ENCODE measurements at places on chromosomes 6 and 20.

DNA sequence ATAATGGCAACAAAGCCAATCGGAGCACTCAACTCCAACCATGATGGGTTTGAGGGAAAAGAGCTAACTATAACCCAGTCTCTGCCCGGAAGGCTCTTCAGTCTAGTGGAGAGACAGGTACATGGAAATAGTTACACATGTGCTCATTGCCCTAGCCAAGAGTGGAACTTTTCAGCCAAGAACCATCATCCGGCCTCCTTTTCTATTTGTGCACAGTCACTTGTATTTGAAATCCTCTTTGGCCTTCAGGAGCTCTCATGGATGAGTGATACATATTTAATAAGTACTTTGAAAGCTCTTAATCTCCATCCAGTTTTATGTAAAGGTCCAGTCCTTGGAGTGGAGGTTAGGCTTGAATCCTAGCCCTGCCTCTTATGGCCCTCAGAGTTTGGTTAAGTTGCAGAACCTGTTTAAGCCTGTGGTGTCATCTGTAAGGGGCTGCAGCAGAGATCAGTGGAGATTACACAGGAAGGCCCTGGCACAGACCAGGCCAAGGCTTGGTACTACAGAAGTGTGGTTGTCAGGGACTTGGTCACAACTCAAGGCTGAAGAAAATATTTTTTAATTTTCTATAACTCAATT is 72.3 kb upstream of the SMLR1 start:
- DNase-seq, result no peak

DNA sequence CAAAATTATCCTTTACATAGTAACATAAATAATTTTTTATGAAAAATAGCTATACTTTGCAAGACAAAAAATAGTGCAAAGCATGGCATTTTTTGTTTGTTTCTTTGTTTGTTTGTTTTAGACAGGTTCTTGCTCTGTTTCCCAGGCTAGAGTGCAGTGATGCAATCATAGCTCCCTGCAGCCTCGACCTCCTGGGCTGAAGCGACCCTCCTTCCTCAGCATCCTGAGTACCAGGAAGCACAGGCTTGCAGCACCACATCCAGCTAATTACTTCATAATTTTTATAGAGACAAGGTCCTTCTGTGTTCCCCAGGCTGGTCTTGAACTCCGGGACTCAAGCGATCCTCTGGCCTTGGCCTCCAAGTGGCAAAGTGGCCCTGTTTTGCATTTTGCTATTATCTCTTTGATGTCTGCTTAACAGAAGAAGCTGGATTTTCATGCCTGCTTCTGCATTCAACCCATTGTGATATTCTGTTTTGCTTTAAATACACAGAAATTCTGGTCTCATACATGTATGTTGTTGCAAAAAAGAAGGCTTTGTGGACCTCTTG is 49.4 kb upstream of the ZMYND8 start:
- DNase-seq, result no peak

- DNase-seq, result no peak
These were observed 623.8 kb downstream of the PHF3 start for GRCh38 chr6:64259372-64259771.

- no peak for DNase-seq
These were observed 15.5 kb downstream of the COL9A3 start for GRCh38 chr20:62832212-62832922.

GRCh38 chr20:50516180-50516934 is 6.2 kb downstream of the PTPN1 start:
- no peak for DNase-seq

GRCh38 chr6:16524380-16524707 is 236.9 kb downstream of the ATXN1 start:
- no peak for DNase-seq

- DNase-seq, result no peak
These were observed 220.3 kb downstream of the MAFB start for GRCh38 chr20:40468759-40469158.

DNA sequence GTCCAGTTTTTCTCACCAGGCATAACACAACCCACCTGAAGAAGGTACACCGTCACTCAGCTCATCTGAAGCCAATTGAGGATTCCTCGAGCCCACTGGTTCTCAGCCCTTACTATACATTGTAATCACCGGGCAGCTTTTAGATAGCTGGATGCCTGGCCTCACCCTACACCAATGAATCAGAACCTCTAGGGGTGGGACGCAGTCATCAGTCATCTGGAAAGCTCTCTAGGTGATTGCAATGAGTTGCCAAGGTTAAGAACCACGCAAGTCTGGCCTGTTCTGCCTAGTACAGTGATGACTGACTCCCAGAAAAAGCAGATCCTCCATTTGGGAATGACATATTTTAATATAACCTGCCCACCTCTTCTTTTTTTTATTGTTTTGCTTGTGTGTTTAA is 41.1 kb downstream of the MC3R start:
- no peak for DNase-seq

DNA sequence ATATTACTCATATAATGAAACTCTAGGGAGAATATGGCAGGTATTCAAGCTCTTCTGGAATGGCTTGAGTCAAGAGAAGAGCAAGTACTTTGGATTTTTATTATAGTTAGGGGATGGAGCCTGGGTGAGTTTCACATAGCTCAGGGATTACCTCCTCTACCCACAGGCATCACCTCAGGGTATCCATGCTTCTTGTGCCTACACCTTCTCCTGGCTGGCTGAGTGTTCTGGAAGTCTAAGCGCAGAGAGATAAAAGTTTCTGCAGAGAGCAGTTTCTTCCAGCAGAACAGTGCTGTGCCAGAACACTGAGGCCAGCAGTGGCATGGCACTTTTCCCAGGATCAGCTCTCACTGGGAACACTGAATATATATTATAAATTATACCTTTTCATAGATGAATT is 199.7 kb upstream of the KCNQ5 start:
- DNase-seq, result no peak

GRCh38 chr6:36343109-36343680 is 6.5 kb upstream of the BNIP5 start:
- DNase-seq, result no peak

DNA sequence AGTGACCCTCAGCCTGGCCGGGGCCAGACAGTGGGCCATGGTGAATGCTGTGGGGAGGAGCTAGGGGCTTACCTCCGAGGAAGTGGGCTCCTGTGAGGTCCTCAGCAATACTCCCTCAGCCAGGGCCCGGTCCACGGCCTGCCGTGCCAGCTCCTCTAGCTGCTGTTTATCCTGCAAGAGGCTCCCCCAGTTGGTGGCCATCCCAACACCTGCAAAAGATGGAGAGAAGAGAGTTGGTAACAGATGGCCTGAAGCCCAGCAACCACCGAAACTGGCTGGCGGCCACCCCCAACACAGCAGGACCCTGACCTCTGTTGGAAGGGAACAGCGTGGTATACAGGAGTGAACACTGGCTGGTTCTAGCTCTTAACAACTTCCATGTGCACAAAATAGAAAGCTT is 4.0 kb downstream of the GSS start:
- DNase-seq, result no peak

GRCh38 chr6:34047913-34048867 is 97.7 kb downstream of the GRM4 start:
- no peak for DNase-seq

DNA sequence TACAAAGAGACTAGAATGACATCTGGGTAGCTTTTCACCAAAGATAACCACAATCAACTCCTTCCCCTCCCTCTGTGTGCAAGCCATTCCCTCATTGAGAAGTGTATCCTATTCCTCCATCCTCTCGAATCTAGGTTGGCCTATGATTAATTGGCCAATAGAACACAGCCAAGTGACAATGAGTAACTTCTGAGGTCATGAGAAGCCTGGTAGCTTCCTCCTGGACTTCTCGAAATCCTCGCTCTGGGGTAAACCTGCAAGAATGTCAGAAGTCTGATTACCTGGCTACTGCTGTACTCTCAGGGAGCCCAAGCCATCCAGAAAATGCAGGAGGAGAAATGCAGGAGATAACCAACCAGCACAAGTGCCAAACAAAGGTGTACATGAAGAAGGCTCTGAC is 13.1 kb downstream of the ARHGAP18 start:
- DNase-seq, result no peak

DNA sequence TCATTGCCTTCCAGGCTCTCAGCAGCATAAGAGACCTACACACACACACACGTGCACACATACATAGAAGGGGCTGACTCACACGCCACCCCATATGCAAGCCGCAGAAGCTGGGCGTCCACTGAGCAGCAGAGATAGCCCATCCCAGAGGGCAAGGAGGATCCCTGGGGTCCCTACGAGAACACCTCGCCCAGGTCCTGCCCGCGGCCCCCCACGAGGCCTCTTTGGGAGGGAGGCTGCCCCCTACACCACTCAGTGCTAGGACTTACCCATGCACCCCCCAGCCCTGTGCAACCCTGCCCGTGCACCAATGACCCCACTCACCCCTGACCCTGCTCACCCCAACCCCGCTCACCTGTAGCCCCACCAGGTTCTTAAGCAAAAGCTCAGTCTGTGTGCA is 20.6 kb upstream of the NTSR1 start:
- no peak for DNase-seq

- peak; percentile 57 for DNase-seq
These were observed 43.1 kb downstream of the POPDC3 start for GRCh38 chr6:105136431-105137350.

- no peak for DNase-seq
These were observed 45.3 kb upstream of the HDDC2 start for GRCh38 chr6:125346926-125347563.

GRCh38 chr6:129510950-129511349 is 199.0 kb downstream of the ARHGAP18 start:
- no peak for DNase-seq

DNA sequence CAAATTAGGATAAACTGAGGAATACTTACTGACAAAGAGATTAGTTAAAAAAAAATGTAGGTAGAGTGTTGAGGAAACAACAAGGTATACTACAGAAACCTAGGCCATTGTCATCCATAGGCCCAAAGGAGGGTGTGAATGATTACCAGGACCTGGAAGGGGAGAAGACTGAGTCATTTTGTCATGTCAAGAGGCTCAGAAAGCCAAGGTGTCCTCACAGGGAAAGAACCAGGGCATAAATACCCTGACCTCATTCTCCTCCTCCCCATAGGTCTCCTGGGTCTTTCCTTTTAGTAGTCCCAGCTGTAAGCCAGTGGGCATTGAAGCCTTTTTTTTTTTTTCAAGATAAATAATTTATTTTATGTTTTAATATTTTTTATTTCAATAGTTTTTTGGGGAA is 582.1 kb upstream of the JAG1 start:
- no peak for DNase-seq

GRCh38 chr6:72624557-72625160 is 2.8 kb downstream of the KCNQ5 start:
- DNase-seq, result no peak

GRCh38 chr6:158257781-158258180 is 54.5 kb upstream of the TULP4 start:
- DNase-seq, result no peak

DNA sequence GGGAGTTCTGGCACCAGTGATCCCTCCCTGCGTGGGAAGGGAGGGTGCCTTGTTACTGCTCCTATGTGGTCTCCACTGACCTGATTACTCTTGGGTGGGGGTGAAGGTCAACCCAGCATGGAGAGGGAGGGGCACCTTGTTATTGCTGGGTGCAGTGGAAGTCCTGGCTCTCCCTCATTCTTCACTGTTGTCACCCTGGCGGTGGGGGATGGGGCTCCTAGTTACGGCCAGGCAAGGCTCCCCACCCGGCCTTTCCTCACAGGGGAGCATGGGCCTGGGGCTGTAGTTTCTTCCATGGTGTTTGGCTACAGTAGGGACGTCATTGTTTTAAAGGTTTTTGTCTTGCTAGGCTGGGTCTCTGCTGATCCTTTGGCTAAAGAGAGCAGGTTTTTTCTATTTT is 40.8 kb downstream of the PACSIN1 start:
- DNase-seq, result no peak

DNA sequence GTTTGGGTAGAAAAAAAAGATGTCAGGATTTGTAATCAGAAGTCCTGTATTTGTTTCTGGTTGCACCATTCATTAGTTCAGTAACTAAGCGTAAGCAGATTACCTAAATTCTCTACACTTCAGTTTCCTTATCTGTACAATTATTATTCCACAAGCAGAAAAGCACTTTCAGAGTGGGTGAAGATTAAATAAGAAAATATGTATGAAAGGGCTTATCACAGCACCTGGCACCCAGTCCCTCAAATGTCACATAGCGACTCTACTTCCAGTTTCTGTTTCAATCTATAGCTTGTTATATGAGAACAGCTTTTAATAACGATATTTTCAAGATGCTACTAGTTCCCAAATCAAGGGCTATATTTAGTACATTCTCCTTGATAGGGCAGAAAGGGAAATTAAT is 31.4 kb downstream of the RGS17 start:
- no peak for DNase-seq

DNA sequence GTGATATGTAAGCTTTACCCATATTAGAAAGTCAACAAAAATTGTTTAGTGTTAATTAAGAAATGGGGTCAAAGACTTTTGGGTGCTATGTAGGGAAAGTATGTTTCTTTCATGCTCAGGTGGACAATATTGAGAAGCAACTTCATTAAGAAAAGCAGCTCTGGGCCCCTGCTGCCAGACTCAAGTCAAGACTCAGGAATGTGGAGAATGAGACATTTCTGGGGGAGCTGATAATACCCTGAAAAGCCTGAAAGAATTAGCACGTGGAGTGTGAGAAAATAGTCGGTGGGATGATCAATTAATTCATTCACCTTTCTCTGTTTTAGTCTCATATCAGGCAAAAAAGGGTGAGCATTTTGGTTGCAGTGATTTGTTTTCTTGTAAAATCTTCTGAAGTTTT is 175.1 kb upstream of the IMPG1 start:
- no peak for DNase-seq

GRCh38 chr20:11076434-11077105 is 402.8 kb upstream of the JAG1 start:
- DNase-seq, result peak; percentile 75

DNA sequence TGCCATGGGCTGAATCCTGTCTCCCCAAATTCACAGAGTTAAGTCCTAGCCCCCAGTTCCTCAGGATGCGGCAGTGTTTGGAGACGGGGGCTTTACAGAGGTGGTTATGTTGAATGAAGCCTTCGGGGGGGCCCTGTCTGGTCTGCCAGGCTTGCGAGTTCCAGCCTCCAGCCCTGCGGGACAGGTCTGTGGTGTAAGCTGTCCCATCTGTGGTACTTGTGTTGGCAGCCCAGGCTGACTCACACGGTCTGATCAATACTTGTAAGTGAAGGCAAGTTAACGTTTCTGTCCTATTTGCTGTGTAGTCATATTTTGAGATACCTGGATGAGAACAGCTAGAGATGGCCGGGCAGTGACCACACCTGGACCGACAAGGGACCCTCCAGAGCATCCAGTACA is 51.8 kb upstream of the GPR31 start:
- DNase-seq, result no peak

- DNase-seq, result no peak
These were observed 57.2 kb downstream of the RIOK1 start for GRCh38 chr6:7446619-7447325.

DNA sequence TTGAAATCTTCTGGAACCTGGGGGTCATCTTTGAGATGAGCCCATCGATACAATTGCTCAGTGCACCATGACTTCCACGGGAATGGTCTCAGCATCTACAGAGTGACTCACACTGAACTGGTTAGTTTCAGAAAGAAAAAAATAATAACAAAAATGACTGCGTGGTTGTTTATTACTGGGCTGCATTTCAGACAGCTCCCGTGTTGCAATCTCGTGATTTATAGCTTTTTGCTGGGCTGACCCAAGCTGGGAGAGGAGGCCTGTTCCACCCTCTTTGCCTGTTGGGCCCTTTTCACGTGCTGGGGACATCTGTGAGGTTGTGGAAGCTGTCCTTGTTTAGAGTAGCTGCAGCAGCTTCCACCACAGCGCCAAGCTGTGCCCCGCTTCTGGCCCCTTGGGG is 225.5 kb downstream of the BMP7 start:
- DNase-seq, result no peak

GRCh38 chr6:136866872-136867416 is 44.6 kb downstream of the PEX7 start:
- no peak for DNase-seq

All from NCI-H1930 (cell line).